CD14-positive monocyte (primary cell): ENCODE measurements at places on chromosomes 13 and 19.

DNA sequence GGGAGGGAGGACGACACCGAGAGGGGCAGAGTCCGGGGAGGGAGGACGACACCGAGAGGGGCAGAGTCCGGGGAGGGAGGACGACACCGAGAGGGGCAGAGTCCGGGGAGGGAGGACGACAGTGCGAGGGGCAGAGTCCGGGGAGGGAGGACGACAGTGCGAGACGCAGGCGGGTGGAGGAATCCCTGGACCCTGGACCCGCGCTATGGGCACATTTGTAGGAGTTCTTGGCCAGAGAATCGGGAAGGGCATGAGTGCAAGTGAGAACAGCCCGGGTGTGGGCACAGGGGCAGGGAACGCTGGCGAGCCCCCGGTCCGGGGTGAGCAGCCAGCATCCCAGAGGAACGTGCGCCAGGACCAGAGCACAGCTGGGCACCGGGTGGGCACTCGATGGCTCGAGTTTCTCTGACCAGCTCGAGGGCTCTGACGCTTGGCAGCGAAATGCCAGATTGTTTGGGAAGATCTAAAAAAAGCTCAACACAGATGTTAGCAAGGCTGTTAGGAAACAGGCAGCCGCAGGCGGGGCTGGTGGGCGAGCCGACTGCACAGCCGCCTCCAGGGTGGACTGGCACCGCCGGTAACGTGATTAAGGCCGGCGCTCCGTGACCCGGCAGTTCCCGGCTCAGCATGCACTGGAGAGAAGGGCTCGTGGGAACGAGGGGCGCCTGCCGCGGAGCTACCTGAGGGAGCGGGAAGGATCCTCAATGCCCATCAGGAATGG is 17.9 kb upstream of the C2CD4C start:
- DNase-seq: no peak

DNA sequence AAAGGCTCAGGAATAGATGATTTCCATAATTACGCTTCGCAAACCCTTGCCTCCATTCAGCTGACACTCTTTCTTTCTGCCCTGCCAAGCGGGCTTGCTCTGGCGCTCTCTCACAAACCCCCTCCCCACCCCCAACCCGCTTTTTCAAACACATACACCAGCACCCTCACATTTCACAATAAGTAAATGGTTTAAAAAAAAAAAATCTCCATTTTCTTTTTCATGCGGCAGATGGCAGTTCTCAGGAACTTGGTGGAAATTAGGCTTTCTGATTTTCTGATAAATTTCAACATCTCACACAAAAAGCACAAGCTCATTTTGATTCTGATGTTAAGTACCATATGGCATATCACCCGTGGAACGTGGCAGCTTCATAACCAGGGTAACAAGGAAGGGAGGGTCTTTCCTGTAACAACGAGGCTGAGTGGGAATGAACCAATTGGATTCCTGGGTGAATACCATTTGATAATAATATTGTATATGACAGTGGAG is 43.8 kb downstream of the C13orf42 start:
- no peak for DNase-seq

DNA sequence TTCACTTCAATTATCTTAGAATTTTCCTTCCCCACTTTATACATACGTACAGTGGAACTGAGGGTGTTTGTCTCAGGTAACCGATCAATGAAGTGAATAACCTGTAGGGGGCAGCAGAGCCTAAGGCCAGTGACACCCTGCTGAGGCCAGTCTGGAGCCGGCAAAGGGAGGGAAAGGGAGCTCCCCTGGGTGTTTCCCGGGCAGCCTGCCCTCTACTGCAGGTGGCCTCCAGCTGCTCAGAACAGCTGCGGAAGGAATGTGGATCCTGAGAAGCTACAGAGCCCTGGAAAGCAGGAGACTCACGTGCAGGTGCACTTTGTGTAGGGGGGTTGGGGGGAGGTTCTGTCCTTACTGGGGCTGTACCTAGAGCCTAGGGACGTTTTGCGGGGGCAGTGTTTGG is 832 bp upstream of the ZNF491 start:
- peak; percentile 63 for DNase-seq

- DNase-seq: no peak
Measured at GRCh38 chr13:42796747-42797356, 15.5 kb downstream of the FAM216B start.

- no peak for DNase-seq
Measured at GRCh38 chr13:29761815-29762214, 88.6 kb downstream of the UBL3 start.

- no peak for DNase-seq
Measured at GRCh38 chr19:4800591-4801081, 9.1 kb downstream of the FEM1A start.

DNA sequence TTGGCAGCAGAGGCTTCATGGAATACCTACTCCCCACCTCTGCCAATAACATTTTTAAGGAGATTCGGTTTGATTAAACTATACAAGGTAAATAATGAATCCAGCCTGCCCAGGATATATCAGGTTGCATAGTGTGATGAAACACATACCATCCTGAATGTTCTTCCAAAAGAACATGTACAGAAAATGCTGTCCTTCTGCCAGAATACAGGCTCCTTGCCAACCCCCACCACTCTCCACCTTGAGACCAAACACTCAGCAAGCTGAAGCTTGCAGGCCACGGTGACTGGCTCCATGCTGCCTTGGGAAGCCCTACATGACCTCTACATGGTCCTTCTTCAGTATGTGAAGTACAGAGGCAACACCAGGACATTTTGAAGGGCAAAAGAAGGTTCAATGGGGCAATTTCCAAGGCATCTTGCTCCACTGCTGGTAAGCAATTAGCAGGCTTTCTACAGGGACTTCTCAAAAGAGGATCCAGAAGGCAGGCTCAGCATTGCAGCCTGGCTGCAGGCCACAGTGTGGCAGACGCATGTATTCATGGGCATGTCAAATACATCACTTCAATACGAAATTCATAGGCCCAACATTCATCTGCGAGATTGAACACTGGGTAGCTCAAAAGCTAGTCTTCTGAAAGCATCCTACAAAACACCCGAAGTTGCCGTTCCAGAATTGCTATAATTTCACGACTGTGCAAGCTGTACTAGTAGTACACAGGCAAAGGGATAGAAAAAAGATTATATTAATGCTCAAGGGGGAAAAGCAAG is 62.4 kb upstream of the SERP2 start:
- DNase-seq: no peak

DNA sequence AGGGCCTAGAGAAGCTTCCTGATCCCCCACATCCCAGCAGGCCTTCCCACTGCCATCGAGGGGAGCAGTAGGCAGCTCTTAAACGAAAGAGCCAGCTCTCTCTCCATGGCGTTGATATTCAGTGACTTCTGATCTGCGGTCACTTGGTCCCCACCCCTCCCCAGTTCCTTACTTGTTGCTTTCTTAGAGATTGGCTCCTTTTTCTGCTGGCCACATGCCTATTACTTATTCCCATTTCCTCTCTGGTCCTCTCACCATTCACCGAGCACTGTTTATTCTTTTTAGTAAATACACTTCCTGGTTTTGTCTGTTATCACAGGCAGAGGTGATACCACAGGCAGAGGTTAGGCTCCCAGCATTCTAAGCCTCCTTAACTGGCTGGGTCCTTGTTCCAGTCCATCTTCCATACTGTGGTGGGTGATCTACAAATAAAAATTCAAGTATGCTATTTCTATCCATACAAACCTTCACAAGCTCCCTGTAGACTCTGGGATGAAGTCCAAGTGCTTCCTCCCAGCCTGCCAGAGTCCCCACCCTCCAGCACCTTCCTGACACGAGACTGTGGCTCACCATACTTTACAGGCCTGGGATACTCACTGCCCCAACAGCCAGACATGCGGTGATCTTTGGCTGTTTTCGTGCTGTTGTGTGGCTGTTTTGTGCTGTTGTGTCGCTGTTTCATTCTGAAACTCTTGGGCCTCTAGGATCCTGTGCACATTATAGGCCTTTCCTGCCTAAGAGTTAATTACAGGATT is 315.9 kb downstream of the ATP8A2 start:
- no peak for DNase-seq

DNA sequence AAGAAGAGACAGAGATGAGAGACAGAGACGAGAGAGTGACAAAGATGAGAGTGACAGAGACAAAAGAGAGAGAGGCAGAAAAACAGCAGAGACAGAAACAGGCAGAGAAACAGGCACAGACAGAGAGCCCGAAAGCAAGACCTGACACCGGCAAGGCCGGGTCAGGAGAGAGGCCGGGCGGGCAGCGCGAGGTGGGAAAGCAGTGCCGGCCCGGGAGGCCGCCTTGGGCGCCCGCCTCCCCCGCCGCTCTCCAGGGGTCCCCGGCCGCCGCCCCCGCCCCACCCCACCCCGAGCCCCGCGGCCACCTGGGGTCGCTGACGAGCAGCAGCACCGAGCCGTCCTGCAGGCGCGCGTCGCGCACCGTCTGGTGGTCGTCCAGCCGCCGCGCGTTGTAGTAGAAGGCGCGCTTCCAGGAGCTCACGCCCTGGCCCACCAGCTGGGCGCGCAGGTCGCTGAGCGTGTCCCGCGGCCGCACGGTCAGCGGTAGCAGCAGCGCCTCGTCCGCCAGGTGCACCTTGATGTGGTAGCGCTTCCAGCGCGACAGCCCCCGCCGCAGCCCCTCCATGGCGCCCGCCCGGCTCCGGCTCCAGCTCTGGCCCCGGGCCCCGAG is at the start of gene TINCR:
TSS of gene TINCR (minus strand) at position 594 of the 610 bp plus-strand sequence.
- no peak for DNase-seq
